ENCODE measurements at places on chromosomes 1 and 21.

DNA sequence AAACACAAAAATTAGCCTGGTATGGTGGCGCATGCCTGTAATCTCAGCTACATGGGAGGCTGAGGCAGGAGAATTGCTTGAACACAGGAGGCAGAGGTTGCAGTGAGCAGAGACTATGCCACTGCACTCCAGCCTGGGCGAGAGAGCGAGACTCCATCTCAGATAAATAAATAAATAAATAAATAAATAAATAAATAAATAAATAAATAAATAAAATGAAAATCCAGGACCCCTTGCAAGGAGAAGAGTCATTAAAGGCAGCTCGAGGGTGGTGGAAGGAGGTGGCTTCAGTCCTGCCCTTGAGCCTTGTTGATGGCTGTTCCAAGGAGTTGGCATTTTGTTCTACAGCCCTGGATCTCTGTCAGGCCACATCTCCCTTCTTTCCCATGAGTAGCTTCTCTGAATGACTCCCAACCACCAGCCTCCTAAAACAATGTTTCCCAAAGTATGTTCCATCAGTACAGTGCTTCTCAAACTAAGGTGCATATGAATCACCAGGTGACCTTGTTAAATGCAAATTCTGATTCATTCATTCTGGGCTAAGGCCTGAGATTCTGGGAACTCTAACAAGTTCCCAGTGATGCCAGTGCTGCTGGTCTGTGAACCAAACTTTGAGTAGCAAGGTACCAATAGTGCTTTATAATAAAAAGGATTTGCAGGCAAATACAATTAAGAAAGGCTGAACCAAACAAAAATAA is 99.0 kb downstream of the KCNN3 start:
- no peak for DNase-seq

- DNase-seq: no peak
These were observed 9.2 kb downstream of the ABCG1 start for GRCh38 chr21:42227909-42228708.

- DNase-seq: no peak
These were observed 22.9 kb downstream of the ADAM30 start for GRCh38 chr1:119873135-119874015.

GRCh38 chr1:11851180-11851579 is 3.6 kb upstream of the NPPA start:
- no peak for DNase-seq

DNA sequence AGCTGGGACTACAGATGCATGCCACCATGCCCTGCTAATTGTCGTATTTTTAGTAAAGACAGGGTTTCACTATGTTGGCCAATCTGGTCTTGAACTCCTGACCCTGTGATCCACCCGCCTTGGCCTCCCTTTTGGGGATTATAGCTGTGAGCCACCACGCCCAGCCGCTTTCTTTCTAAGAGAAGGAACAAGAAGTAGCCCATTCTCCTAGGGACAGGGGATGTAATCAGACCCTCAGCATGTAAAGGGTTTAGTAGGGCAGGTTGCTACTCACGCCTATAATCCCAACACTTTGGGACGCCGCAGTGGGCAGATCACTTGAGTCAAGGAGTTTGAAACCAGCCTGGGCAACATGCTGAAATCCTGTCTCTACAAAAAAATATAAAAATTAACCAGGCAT is 189.7 kb downstream of the TOMM20 start:
- no peak for DNase-seq

DNA sequence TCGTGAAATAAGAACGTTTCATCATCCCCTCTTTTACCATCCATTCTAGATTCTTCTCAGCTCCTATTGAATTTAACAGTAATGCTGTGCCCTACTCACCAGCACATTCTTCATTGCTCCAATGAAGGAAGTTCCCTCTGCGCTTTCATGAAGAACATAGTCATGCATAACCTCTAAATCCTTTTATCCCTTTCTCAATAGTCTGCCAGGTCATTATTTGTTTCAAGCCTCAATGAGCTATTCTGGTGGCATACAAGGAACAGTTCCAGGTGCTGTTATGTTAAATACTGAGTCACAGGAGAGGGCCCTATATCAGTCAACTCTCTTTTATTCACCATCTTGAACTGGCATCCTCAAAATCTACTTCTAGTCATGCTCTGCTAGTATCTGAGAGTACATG is 381.0 kb downstream of the GPATCH2 start:
- no peak for DNase-seq

DNA sequence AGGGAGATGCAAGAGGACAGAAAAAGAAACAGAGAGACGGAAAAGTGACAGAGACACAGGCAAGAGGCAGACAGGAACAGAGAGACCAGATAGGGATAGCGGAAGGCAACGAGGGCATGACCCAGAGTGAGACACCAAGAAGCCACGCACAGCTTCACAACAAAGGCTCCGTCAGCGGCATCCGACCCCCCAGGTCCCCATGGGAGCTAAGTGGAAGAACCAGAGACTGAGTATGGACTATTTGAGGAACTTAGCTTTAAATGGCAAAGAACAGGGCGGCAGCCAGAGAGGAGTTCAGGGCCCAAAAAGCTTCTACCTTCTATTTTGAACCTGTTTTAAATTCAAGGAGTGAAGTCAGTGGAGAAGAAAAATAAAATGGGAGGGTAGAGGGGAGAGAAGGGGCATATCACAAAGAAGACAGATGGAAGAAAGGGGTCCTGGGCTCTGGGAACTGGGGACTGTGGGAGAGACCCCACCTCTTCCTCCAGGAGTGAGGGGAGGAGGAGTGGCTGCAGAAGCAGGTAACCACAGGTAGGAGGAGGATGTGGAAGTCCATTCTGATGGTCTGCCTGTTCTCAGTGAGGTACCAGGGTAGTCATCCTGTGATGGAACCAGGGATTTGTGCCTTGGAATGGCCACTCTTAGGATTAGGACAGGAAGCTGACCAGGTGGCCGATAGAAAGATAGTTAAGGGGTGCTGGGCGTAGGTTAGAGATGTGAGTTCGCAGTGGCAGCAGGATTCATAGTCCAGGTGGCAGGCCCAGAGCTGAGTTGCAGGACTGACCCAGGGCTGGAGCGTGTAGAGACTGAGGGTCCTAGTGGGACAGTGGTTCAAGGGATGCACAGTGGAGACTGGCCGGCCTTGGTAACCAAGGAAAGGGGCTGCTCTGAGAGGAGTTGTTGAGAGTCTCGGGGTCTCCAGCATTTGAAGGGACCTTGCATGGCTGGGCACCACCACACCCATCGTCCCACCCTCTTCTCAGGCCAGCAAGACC is 37.7 kb downstream of the CSMD2 start:
- DNase-seq: no peak

Measured in amniotic stem cell (primary cell).